ENCODE measurements at places on chromosomes 13 and 19.

DNA sequence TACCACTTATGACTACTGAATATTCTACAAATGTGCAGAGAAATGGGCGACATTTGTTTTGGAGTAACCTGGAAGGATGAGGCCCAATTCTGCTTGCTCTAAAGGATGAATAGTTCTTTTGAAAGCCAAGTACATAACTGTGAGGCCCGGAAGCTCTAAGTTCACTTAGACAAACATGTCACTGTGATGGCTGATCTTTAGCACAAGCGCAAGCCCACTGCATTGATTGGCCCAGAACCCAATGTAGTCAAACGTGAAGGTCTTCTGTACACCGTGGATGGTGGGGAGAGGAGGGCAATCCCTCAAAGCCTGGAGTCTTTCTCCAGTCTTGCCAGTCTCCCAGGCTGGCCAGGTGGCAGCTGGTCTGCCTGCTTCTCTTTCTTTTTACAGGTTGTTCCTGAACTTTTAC lies 139.6 kb downstream of the RFC3 start:
- H3K27ac ChIP-seq, result no peak overlapping the region
- H3K27me3 ChIP-seq, result no peaks in the 10 kb centered on the region
- H3K36me3 ChIP-seq, result no peaks in the 10 kb centered on the region
- no peak overlapping the region for H3K4me3 ChIP-seq
- DNase-seq, result no peak

- H3K4me1 ChIP-seq, result no peaks in the 10 kb centered on the region
- no peaks in the 10 kb centered on the region for H3K27me3 ChIP-seq
- no peak for DNase-seq
- no peak overlapping the region for H3K4me3 ChIP-seq
Measured at GRCh38 chr19:38049105-38049649, 142.2 kb downstream of the SIPA1L3 start.

DNA sequence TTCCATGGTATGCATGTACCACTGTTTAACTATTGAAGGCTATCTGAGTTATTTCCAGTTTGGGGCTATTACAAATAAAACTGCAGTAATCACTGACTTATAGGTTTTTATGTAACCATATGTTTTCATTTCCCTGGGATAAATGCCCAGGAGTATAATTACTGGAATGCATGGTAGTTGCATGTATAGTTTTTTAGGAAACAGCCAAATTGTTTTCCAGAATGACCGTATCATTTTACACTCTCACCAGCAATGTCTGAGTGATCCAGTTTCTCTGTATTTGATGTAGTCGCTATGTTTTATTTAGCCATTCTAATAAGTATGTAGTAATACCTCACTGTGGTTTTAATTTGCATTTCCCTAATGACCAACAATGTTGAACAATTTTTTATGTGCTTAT lies 42.0 kb downstream of the CYSLTR2 start:
- H3K36me3 ChIP-seq, result no peaks in the 10 kb centered on the region
- no peaks in the 10 kb centered on the region for H3K27me3 ChIP-seq
- H3K4me1 ChIP-seq, result no peaks in the 10 kb centered on the region
- H3K4me3 ChIP-seq, result no peak overlapping the region
- no peak for DNase-seq
- H3K27ac ChIP-seq, result no peak overlapping the region

DNA sequence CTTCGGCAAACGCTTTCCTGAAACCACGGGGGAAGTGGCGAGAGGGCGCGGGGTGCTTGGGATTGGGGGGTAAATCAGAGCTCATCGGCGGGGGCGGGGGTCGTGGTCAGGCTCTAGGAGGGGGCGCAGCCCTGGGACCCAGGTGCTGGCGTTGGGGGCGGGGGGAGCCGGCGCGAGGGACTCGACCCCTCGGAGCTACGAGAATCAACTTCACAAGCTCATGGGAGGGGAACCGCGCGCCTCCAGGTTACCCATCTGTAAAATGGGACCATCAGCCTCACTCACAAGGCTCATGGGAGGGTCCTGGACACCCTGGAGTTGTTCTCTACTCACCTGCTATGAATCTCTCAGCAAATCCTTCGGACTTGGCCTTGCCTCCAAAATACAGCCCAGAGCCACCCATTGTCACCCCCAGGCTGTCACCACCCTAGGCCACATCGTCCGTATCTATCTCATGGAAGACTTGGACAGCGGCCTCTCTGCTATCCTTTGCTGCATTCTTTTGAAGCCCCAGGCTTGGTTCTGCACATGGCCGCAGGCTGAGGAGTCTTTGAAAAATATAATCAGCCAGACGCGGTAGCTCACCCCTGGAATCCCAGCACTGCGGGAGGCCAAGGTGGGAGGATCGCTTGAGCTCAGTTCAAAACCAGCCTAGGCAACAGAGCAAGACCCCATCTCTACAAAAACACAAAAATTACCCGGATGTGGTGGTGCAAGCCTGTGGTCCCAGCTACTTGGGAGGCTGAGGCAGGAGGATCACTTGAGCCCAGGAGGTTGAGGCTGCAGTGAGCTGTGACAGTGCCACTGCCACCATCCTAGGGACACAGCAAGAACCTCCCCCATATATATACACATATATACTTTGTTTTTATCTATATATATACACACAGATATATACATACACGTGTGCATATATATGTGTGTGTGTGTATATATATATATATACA lies 939 bp upstream of the RANBP3 start:
- peak overlapping the region; percentile 89 for H3K4me3 ChIP-seq
- H3K4me1 ChIP-seq, result peaks cover 11% of the 10 kb centered on the region
- H3K27me3 ChIP-seq, result no peaks in the 10 kb centered on the region
- peak overlapping the region; percentile 48 for H3K27ac ChIP-seq
- H3K36me3 ChIP-seq, result peaks cover 23% of the 10 kb centered on the region

GRCh38 chr13:88339271-88339741 lies 668.1 kb downstream of the SLITRK5 start:
- H3K36me3 ChIP-seq, result no peaks in the 10 kb centered on the region
- H3K4me1 ChIP-seq, result no peaks in the 10 kb centered on the region
- no peak for DNase-seq
- no peak overlapping the region for H3K27ac ChIP-seq

DNA sequence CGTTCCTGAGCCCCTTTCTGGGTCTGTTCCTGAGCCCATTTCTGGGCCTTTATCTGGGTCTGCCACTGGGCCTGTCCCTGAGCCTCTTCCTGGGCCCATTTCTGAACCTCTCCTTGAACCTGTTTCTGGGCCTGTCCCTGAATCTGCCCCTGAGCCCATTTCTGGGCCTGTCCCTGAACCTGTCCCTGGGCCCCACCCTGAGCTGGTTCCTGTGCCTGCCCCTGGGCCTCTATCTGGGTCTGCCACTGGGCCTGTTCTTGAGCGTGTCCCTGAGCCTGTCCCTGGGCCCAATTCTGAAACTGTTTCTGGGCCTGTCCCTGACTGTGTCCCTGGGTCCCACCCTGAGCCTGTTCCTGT lies 40.4 kb upstream of the GRTP1 start:
- H3K36me3 ChIP-seq, result no peaks in the 10 kb centered on the region
- DNase-seq, result no peak
- H3K27ac ChIP-seq, result no peak overlapping the region
- H3K4me3 ChIP-seq, result no peak overlapping the region
- H3K4me1 ChIP-seq, result no peaks in the 10 kb centered on the region
- H3K27me3 ChIP-seq, result peaks cover 5% of the 10 kb centered on the region

GRCh38 chr13:67226696-67227095 lies 3.4 kb downstream of the PCDH9 start:
- no peak for DNase-seq
- H3K27me3 ChIP-seq, result no peaks in the 10 kb centered on the region
- peaks cover 9% of the 10 kb centered on the region for H3K4me1 ChIP-seq
- H3K36me3 ChIP-seq, result no peaks in the 10 kb centered on the region

GRCh38 chr13:44301639-44302015 lies 72.0 kb upstream of the SERP2 start:
- H3K4me1 ChIP-seq, result peaks cover 58% of the 10 kb centered on the region
- H3K27ac ChIP-seq, result peak overlapping the region; percentile 91
- H3K4me3 ChIP-seq, result no peak overlapping the region
- no peaks in the 10 kb centered on the region for H3K36me3 ChIP-seq
- no peak for DNase-seq

- peaks cover 25% of the 10 kb centered on the region for H3K36me3 ChIP-seq
- no peaks in the 10 kb centered on the region for H3K27me3 ChIP-seq
- H3K4me3 ChIP-seq, result peak overlapping the region; percentile 84
- DNase-seq, result peak; percentile 89
- H3K4me1 ChIP-seq, result peaks cover 5% of the 10 kb centered on the region
- peak overlapping the region; percentile 96 for H3K27ac ChIP-seq
Measured at GRCh38 chr19:677201-677600, 1.0 kb downstream of the FSTL3 start.

DNA sequence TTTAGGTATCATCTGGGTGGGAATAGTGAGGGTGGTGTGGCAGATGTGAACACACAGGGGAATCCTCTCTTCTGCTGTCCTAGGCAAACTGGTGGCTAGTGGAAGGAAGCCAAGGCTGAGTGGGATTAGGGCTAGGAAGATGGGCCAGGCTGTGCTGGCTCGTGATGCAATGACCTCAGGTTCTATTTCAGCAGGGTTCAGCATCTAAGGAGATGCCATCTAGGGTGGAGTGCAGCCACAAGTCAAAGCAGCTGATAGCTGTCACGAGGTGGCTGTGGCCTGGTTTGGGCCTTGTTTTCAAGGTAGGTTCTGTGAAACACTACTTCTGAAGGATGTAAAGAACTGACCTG lies 21.6 kb downstream of the ARL11 start:
- no peaks in the 10 kb centered on the region for H3K4me1 ChIP-seq
- H3K36me3 ChIP-seq, result no peaks in the 10 kb centered on the region
- no peak overlapping the region for H3K27ac ChIP-seq
- no peaks in the 10 kb centered on the region for H3K27me3 ChIP-seq
- DNase-seq, result no peak
- H3K4me3 ChIP-seq, result no peak overlapping the region

GRCh38 chr19:11693505-11694499 lies 44.9 kb downstream of the ZNF823 start:
- H3K36me3 ChIP-seq, result peaks cover 12% of the 10 kb centered on the region
- DNase-seq, result no peak
- no peaks in the 10 kb centered on the region for H3K27me3 ChIP-seq
- H3K4me1 ChIP-seq, result no peaks in the 10 kb centered on the region
- peak overlapping the region; percentile 58 for H3K27ac ChIP-seq

DNA sequence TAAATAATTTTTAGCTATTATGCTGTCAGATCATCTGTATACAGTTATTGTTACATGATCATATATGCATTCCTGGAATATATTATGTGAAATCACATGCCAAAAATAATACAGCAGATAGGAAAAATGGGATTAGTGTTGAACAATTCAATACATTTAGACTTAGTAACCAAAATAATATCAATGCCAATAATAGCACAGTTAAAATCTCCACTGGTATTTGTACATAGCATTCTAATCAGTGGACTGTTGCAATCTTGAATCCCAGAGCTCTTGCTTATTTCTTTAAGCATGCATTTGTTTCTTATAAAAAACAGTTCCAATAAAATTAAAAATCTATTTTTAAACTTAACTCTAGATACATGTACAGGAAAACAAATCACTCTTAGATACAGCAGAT lies 2772.2 kb downstream of the PCDH9 start:
- no peaks in the 10 kb centered on the region for H3K36me3 ChIP-seq
- H3K4me3 ChIP-seq, result no peak overlapping the region
- no peak overlapping the region for H3K27ac ChIP-seq
- no peaks in the 10 kb centered on the region for H3K27me3 ChIP-seq
- no peak for DNase-seq

- H3K36me3 ChIP-seq, result no peaks in the 10 kb centered on the region
Measured at GRCh38 chr19:31596751-31597150, 247.5 kb upstream of the TSHZ3 start.

GRCh38 chr19:15315101-15315500 lies 17.2 kb downstream of the BRD4 start:
- no peaks in the 10 kb centered on the region for H3K27me3 ChIP-seq
- no peak overlapping the region for H3K4me3 ChIP-seq
- H3K36me3 ChIP-seq, result peaks cover 13% of the 10 kb centered on the region
- no peak for DNase-seq

DNA sequence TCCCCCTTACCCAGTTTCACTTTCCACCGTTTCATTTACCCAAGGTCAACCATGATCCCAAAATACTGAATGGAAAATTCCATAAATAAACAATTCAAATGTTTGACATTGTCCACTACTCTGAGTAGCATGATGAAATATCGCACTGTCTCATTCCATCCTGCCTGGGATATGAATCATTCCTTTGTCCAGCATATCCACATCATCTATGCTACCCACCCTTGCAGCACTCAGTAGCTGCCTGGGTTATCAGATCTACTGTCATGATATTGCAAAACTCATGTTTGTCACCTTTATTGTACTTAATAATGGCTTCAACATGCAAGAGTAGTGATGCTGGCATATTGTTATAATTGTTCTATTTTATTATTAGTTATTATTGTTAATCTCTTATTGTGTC lies 263.9 kb upstream of the NBEA start:
- H3K4me1 ChIP-seq, result peaks cover 4% of the 10 kb centered on the region
- H3K4me3 ChIP-seq, result no peak overlapping the region
- H3K27me3 ChIP-seq, result no peaks in the 10 kb centered on the region
- DNase-seq, result no peak

DNA sequence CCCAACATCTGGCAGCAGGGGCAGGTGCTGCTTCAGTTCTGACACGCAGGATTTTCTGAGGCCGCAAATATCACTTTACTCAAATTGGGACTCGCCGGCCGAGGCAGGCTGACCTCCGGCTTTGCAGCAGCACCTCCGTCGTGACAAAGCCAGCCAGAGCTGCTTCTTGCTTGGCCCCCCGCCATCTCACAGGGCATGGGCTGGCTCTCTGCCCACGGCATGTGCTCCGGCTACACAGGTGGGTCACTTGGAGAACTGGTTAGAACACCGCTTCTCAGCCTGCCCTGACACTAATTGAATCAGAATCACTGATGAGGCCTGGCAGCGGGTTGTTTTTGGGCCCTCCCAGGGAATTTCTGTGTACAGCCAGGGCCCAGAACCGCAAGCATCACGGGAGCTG lies 112.3 kb downstream of the SLC7A1 start:
- no peaks in the 10 kb centered on the region for H3K4me1 ChIP-seq
- no peak for DNase-seq
- H3K27me3 ChIP-seq, result no peaks in the 10 kb centered on the region
- H3K27ac ChIP-seq, result no peak overlapping the region

DNA sequence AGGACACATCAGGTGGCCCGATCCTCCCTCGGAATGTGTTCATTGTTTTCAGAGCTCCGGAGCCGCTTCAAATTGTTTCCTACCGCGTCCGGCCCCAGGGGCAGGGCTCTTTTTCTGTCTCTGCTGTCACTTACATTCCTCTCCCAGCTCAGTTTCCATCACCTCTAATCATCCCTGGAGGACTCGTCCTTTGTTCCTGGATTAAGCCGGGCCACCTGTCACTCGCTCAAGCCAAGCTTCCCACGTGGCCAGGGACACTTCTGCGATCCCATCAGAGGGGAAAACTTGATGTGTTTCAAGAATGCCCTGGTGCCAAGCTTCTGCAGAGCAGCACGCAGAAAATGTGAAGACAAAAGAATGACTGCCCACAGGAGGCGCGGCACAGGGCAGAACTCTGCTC lies 13.5 kb downstream of the IL17D start:
- no peaks in the 10 kb centered on the region for H3K36me3 ChIP-seq
- no peak for DNase-seq
- no peaks in the 10 kb centered on the region for H3K4me1 ChIP-seq
- H3K27me3 ChIP-seq, result peaks cover 3% of the 10 kb centered on the region

- no peaks in the 10 kb centered on the region for H3K27me3 ChIP-seq
- no peak for DNase-seq
- no peaks in the 10 kb centered on the region for H3K4me1 ChIP-seq
- no peak overlapping the region for H3K27ac ChIP-seq
- no peak overlapping the region for H3K4me3 ChIP-seq
Measured at GRCh38 chr13:101945435-101945834, 456.4 kb downstream of the FGF14 start.

- H3K27me3 ChIP-seq, result no peaks in the 10 kb centered on the region
- no peak for DNase-seq
- H3K4me1 ChIP-seq, result peaks cover 11% of the 10 kb centered on the region
Measured at GRCh38 chr19:18299654-18300053, 18.2 kb upstream of the JUND start.

Measured in RWPE2 (cell line).